ENCODE measurements at places on chromosomes 6 and 20.
A peak's percentile ranks its signal among the peaks of the same experiment; 100 is the strongest.

GRCh38 chr6:157961832-157962575 lies 19.7 kb upstream of the SYNJ2 start:
- DNase-seq, result no peak

DNA sequence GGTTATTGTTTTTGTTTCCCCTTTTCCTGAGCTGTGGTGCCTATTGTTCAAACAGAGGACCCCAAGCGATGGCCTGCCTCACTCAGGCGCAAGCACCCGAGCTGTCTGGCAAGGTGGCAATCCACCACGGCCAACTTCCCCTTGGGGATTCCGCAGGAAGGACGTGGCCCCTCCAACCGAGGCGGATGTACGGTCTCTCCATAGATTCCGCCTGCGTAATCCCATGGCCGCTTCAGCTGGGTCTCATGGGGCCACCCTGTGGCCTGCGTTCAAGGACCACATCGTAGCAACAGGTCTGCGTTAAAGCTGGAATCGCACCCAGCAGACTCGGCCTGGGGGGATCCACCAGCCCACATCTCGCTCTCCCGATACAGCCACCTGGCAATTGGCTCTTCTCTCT lies 79.9 kb downstream of the CEBPB start:
- DNase-seq, result peak; percentile 32

DNA sequence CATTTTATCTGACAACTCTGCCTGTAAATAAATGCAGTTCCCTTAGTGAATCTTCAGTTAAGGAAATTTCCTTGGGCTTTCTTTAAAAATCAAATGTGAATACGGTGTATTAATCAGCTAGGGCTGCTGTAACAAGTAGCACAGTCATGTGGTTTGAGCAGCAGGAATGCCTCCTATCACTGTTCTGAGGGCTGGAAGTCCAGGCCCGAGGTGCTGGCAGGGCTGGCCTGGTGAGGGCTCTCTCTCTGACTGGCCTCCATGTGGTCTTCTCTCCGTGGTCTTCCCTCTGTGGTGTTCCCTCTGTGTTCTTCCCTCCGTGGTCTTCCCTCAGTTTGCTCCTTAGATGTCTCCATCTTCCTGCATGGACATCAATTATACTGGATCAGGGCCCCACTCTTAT lies 124.1 kb downstream of the SMOC2 start:
- no peak for DNase-seq

DNA sequence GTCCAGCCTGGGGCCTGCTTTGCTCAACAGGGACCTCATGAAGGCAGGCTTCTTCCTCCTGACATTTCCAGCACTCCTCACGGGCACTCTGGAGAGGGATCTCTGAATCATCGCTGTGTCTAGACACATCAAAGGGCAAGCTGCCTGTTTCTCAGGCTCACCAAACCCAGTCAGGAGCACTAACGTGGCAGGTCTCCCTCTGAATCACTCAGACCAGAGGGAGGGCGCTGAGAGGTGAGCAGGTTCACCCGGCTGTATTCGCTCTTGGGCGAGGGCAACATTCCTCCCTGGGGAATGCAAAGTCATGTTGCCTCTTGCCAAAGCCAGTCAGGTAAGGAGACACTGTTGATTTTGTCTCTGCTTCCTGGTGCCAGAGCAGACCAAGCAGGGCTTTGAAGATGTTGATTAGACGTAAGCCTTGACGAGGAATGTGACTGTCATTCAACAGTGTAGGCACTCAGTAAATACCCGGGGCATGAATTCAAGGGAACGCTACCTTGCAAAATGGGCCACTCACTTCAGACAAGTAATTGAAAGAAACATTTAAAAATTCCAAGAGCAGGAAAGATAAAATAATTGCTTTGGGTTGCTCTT lies 50.1 kb downstream of the CYP24A1 start:
- DNase-seq, result no peak

- DNase-seq, result no peak
Observed at GRCh38 chr6:108497883-108498282, 62.8 kb upstream of the FOXO3 start.

- no peak for DNase-seq
Observed at GRCh38 chr20:10470276-10470675, 35.2 kb downstream of the SLX4IP start.

- DNase-seq, result no peak
Observed at GRCh38 chr6:43636308-43636659, 644 bp downstream of the MAD2L1BP start.

DNA sequence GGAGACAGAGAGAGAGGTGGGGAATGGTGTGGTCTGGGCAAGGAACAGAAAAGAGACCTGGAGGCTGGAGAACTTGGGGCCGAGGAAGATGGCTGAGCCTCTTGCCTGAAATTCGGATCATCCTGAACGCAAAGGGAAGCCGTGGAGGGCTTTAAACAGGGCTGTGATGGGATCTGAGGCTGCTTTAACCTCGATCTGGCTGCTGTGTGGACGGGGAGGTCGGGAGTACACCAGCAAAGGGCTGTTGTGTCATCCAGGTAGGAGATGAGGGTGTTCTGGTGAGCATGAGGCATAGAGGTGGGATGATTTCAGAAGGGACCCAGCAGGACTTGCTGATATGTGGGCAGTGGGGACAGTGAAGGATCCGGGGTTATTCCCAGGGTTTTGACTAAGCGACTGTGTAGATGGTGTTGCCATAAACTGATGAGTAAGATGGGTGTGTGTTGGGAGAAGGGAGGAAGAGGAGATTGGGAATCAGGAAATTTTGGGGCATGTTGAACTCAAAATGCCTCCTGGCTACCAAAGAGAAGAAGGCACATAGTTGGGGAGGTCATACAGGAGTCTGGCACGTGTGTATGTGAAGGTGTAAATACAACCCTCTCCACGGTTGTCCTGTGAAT lies 158.5 kb downstream of the NFATC2 start:
- DNase-seq, result no peak

- no peak for DNase-seq
Observed at GRCh38 chr6:88124925-88125557, 41.1 kb downstream of the CNR1 start.

DNA sequence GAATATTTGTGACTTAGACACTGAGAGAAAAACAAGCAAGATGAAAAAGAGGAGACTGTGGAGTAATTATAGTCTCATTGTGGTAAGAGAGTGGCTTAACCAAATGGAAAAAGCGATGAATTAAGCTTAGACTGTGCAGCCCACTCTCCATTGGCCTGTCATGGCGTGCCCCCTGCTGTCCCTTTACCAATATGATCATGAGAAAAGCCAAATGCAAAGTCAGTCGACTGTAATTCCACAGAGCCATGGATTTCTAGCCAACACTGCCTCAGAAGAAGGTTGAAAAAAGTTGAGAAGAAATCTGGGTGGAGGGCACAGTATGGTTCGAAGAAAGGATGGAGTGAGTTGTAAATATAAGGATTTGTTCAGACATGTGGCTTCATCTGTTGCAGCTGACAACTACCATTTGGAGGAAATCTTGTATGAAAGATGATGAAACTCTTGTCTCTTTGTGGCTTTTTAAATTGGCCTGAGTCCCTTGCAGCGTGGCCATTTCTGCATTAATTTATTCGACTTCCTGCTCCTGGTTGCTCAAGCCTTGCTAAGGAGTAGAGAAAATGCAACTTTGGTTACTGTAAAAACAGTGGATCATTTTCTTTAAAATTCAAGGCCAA lies 251.4 kb downstream of the DOK5 start:
- no peak for DNase-seq

DNA sequence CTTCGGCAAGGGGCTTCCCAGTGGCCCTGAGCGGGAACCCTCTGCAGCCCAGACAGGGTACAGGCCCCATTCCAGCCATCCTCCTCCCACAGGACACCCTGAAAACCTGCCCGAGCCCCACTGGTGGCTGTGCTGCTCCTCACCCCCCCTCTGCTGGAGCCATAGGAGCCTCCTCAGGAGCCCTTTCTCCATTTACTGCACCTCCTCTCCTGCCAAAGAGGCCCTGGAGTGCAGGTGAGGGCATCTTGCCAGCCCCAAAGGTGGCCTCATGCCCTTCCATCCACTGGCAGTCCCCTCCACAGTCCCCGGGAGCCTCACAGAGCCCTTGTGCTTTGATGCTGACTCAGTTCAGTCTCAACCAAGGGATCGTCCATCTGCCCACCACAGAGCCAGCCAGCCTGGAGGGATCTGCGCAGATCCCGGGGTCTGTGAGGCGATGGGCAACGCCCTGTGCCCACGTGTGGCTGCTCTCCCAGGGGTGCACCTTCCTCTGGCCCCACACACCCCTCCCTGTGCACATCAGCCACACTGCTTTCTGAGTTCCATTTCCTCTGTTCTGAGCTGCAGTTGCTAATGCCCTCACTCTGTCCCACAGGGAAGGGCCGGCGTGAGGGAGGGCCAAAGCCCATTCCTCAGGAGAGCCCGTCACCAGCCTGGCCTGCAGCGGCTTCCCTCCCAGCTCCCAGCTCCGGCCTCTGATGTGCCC lies 228.5 kb downstream of the DLL1 start:
- no peak for DNase-seq

- no peak for DNase-seq
Observed at GRCh38 chr6:87105823-87106222, 10.9 kb upstream of the CGA start.

DNA sequence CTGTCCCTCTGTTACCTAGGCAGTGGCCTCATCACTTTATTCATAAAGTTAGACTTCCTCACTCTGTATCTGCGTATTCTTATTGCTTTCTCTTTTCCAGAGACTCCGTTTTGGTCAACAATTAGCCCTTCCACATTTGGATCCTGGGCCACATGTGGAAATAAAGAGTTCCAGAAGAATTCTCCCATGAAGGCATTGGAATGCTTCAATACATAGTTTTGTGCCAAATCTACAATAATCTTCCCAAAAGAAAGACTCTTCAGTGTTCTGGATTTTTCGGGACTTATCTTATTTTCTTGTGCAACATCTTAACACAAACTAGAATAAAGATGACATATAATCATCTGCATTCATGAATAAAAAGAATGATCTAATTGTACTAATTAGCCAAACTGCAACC lies 187.7 kb upstream of the BMP2 start:
- DNase-seq, result no peak

- DNase-seq, result no peak
Observed at GRCh38 chr6:44712353-44713111, 325.0 kb downstream of the CDC5L start.

DNA sequence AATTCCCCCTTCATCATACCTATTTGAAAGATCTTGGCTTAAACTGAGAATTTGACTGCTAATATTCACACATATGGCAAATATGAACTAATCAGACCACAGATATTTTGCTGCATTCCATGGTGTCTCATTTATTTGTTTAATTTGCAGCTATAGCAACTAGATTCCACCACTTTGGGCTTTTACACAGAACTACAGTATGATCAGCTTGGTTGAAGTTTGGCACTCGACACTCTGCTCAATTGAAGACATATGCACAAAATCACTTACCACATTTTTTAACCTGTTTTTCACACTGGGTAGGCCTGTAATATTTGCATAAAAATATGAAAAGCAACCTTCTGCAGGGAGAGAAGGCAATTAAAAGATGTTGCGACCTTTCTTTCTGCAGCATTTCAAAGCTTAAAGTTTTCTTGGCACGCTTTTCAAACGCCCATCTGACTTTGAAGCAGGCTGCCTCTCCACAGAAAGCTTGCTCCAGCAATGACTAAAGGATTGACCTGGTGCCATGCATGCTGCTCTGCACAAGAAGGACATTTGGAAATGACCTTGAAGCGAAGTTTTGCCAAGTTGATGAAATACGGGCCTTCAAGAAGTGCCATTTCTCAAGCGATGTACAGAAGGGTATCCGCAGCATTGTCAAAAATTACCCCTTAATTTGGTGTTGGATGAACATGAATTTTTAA lies 126.7 kb downstream of the AIG1 start:
- DNase-seq, result no peak

GRCh38 chr6:167730441-167730840 lies 96.3 kb upstream of the AFDN start:
- DNase-seq, result no peak

DNA sequence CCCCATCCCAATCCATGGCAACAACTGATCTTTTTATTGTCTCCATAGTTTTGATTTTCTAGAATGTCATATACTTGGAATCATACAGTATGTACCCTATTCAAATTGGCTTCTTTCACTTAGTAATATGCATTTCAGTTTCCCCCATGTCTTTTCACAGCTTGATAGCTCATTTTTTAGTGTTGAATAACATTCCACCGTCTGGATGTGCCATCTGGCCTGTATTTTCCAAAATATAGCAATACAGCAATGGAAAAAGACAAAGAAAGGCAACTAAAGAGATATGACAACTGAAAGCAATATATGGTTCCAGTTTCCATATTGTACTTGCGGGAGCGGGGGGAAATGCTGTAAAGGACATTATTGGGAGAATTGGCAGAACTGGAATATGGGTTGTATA lies 166.4 kb upstream of the NT5E start:
- no peak for DNase-seq

DNA sequence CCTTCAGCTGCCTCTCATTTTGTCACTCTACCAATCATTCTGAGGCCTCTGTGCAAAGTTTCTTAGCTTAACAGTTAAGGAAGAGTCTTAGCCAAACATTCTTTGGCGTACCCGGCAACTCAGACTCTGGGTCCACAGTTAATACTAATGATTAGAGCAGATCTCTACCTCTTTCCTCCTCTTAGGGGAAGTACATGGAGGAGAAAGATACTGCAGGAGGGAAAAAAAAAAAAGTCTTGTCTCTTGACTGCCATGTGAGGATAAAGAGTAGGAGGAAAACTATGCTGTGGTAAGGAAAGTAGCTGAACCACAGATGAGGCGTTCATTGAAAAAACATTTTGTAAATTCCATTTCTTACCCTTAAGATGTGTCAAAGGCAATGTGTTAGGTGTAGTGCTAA lies 44.0 kb upstream of the MARCKS start:
- DNase-seq, result no peak
